ENCODE measurements at places on chromosomes 3 and 15.
A peak's percentile ranks its signal among the peaks of the same experiment; 100 is the strongest.

GRCh38 chr3:123152687-123153086, 49.1 kb upstream of the SEC22A start:
- DNase-seq: no peak

DNA sequence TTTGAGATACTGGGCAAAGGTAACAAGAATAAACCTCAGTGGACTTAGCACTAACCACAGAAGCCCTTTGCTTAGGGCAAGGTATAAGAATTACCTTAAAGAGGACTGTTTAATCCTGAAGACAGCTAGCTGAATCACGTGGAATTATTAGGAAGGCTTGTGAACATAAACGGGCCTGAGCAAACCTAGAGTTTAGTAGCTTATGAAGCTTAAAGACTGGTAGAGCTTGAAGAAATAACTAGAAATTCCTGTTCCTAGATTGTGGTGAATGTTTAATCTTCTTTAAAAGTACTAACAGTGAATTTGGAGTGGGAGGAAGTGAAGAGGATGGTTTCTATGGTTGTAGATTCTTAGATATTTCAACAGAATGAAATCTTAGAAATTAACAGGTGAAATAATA, 428.9 kb upstream of the THRB start:
- peak; percentile 34 for DNase-seq

DNA sequence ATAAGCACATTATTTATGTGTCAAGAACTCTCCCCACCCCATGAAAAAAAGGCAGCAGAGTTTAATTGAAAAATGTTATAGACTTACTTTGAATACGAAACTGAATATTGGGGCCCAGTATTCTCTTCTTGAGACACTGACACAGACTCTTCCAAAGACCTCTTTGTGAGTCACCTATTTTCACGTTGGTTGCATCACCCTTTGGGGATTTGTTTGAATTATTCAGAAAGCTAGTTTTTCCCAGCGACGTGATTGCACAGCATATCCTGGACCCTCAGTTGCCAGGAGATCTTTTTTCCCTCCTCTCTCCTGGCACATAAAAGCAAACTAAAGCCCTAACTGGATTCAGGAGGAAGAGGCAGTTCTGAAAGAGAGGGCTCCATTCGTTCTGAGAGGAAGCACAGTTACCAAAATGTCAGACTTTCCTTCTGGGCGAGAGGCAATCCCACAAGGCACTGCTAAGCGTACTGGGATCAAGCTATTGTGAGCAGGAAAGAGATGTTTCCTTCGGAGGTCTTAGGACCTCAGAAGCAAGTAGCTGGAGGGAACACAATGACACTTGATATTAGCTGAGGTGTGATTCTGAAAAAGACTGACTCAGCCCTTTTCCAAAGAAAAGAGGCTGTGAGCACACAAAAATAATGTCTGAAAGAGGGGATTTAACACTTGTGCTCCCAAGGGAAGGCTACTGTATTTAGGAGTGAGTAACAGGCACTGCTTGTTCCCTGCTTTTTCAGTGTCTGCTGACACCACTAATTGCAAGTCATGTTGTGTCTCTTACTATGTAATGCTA, 65.8 kb upstream of the CADPS start:
- DNase-seq: no peak

GRCh38 chr3:32794487-32795308, 23.1 kb upstream of the TRIM71 start:
- DNase-seq: peak; percentile 22

DNA sequence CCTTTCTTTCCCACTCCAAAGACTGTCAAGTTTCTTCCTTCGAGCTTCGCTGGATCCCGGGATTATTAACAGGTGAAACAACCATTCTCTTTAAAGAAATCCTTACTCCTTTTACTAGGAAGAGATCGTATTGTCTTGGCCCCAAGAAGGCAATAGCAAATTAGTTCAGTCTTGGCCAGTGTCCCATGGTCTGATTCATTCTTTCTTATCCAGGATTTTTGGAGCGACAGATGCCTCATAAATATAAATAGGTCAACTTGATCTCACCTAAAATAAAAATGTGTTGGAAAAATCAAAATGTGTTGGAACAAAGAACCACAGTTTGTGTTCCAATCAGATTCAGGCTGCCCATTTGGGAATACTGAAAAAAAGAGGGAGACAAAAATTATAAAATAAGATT, 140.1 kb upstream of the TMEM108 start:
- no peak for DNase-seq

- no peak for DNase-seq
Measured at GRCh38 chr3:45612138-45612537, 17.6 kb downstream of the LIMD1 start.

DNA sequence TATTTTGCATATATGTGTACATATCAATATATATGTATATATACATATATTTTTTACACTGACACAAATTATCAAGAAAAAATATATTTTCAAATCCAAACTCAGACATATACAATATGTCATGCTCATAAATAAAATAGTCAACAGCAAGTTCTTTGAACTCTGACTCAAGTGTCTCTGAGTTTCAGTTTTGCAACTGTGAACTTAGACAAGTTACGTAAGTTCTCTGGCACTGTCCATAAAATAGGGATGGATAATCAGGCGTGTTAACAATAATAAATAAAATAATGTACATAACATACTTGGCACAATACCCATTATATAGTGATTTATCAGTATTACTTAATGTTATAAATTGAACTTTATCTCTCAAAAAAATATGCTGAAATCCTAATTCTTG, 12.1 kb upstream of the XRN1 start:
- no peak for DNase-seq

- DNase-seq: peak; percentile 81
Measured at GRCh38 chr3:45644791-45645201, 44.4 kb upstream of the SACM1L start.

DNA sequence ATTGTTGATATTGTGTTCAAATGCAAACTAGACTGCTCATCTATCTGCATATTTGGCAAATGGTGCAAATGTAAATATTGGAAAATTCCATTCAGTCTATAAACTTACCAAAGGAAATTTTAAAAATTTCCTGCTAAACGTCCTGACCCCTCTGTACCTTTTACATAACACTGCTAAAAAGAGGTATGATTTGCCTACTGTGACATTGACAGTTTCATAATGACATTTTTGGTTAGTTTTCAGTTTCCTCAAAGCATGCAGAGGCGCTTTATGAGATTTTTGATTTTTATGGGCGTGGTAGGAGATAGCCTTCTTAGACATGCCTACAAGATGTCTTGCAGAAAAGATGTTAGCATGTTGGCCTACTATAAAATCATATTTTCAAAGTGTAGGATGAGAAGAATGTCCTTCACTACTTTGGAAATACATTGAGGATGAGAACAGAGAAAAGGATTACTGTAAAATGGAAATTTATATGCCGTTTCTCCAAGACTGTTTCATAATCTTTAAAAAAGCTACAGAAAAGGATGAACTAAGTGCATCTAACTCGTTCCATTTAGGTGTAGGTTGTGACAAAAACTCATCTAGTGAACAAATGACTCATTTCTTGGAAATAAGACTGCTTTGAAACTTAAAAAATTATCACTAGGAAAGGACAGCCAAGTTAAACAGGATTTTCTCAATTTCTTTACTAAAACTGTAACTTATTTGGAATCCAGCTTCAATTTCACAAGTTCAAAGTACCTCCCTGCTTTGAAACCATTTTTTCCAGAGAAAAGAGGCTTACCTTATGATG, 14.5 kb upstream of the ISLR start:
- DNase-seq: no peak

DNA sequence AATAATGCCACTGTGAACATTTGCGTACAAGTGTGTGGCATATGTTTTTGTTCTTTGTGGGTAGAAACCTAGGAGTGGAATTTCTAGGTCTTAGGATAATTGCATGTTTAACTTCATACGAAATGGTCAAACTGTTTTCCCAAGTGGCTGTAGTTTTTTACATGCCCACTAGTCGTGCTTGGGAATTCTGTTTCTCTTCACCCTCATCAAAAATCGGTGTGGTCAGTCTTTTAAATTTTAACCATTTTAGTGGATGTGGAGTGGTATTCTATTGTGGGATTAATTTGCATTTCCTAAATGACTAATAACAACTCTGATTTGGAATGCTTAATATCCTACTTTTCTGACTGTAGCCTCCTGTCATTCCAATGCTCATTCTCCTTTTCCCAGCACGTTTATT, 27.6 kb downstream of the ZFAND6 start:
- no peak for DNase-seq

GRCh38 chr3:53680028-53680427, 166.2 kb downstream of the CHDH start:
- peak; percentile 43 for DNase-seq

- DNase-seq: peak; percentile 75
Measured at GRCh38 chr3:156675830-156676767, 1.7 kb downstream of the TIPARP start.

GRCh38 chr15:40843885-40844695, at the start of gene SPINT1:
SPINT1 (plus strand) TSS chr15:40844048; CDS start chr15:40844555, 507 bp downstream.
- no peak for DNase-seq

- DNase-seq: no peak
Measured at GRCh38 chr15:40990080-40990479, 36.8 kb downstream of the CHAC1 start.

DNA sequence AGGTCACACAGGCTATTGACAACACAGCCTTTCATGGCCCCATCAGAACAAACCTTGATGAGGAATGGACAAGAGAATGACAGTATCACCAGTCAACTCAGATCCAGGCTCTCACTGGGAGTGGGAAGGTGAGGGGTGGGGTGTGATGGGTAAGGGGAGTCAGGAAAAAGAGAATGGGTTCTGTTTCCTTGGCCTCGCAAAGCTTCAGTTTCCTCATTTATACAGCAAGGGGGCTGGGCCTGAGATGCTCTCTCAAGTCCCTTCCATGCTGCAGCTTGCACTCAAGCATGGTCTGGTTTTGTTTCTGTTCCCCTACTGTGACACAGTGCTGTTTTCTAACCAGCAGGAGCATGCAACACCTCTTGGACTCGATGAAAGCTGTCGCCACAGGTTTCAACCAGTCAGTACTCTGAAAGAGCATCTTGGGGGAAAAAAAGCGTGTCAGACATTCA, 65.7 kb upstream of the IL12A start:
- DNase-seq: no peak

DNA sequence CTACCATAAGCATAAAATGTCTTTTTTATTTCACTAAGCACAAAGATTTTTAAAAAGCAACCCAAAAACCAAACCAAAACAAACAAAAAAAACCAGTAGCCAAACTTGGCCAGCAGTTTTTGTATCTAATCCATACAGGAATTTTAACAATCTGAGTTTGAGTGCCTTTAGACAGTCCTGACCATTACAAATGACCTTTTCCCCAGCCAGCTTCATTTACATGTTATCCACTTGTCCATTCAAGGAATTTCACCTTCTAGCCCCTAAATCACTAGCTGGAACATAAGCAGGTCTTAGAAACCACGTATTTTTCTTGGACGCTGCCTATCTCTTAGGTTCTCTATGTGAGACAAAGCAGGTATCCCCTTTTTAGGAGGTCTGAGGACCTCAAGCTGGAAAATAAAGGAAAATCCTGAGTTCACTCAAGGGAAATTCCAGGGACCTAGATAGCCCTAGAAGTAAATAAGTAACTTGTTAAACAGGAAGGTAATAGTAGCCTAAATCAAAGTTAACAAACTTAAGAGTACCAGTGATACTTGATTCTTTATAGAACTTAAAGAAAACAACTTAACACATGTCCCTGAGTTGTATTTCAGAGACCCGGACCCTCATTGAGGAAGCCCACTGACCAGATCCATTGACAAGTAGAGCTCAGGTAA, 34.2 kb downstream of the CIP2A start:
- peak; percentile 36 for DNase-seq

- DNase-seq: no peak
Measured at GRCh38 chr3:13621381-13622221, 72.7 kb downstream of the FBLN2 start.

GRCh38 chr15:70698426-70698825, 64.9 kb downstream of the UACA start:
- no peak for DNase-seq

- DNase-seq: no peak
Measured at GRCh38 chr3:118966700-118967099, 67.9 kb downstream of the IGSF11 start.

DNA sequence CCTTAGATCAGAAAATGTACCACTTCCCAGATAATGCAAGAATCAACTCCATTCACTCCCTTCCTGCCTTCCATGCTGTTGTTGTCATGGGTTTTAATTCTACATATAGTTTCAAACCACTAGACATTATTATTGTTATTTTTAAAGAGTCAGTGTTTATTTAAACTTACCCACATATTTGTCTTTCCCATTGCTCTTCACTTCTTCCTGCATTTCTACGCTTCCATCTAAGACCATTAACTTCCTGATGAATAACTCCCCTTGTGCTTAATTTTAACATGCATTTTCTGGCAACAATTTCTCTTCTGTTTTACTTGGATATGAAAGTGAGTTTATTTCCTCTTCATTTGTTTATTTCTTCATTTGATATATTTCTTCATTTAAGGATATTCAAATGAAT, 127.1 kb upstream of the FHIT start:
- DNase-seq: no peak

GRCh38 chr15:69930754-69931153, 167.0 kb downstream of the TLE3 start:
- DNase-seq: no peak

DNA sequence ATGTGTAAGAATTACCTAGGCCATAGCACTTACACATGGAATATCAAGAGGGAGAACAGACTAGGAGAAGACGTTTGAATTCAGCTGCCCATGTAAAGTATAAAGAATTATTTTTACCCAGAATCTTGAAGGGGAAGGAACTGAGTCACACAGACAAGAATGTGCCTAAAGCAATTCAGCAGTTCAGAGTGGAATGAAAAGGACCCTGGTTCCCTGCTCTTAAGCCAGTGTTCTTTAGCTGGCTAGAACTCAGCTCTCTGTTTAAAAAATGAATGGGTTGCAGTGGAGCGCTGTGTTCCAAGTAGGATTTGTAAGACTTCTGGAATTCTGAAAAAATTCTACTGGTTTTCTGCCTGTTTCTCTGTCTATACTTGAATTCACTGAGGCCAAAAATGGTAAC, 440.2 kb downstream of the LPP start:
- DNase-seq: peak; percentile 30

DNA sequence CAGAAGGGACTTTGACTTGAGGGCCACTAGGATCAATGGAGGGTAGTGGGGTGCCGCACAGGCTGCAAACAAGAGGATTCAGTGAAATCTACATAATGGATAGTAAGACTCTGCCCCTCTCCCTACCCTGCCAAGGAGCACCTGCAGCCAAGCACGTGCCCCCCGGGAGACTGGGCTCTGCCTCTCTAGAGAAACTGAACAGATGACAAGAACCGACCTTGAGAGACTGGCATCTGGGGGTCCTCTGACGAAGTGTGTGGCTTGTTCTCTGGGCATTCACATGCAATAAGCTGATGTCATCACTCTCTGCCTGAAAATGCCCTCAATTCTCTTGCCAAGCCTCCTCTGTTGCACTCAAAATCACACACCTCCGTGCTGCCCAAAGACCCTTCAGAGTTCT, 132.3 kb downstream of the FAM43A start:
- no peak for DNase-seq

GRCh38 chr15:63283126-63283525, 5.7 kb downstream of the APH1B start:
- DNase-seq: no peak

DNA sequence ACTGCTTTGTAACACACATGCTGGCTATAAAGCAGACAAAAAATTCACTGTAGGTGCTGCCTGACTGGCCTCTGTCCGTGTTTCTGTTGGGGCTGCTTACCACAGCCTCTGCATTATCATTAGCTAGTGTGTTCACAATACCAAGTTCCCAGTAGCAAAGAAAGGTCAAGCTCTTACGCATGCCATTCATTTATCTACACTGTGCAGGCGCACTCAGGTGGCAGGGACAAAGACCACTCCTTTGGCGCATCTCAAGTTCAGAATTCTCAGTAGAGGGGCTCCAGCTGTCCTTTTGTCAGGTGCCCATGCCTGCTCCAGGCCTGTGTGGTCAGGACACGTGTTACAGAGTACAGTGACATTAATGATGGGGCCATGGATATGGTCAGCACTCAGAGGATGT, 22.3 kb downstream of the MLH1 start:
- no peak for DNase-seq

Measured in retinal pigment epithelial cell (primary cell).